Endothelial cell (in vitro differentiated cells): ENCODE measurements at places on chromosomes 1 and 21. TPM values are rescaled to one million over a fixed set of nuclear protein-coding genes. Genes with fewer than 3 reads are reported as not detected.

The TRAF3IP3 gene
- total RNA-seq = not detected

The WNT2B gene
- total RNA-seq = 1.3 TPM

The RYR2 gene
- 5.4 TPM for total RNA-seq

The LCE1E gene
- total RNA-seq = not detected

The OR10J1 gene
- not detected for total RNA-seq

The CCDC17 gene
- total RNA-seq = 3.9 TPM

The ZSWIM5 gene
- total RNA-seq = 6.6 TPM

The KLHL20 gene
- total RNA-seq = 32.8 TPM

The LYPD8 gene
- not detected for total RNA-seq

The TSPAN2 gene
- total RNA-seq = 57.9 TPM

The PALMD gene
- total RNA-seq = 1.9 TPM

The HSD3B2 gene
- not detected for total RNA-seq

The LDLRAD1 gene
- not detected for total RNA-seq

The MMP23B gene
- 26.7 TPM for total RNA-seq

The C8A gene
- total RNA-seq = not detected

The S1PR1 gene
- total RNA-seq = 79.1 TPM

The GRIK1 gene
- not detected for total RNA-seq

The HES2 gene
- total RNA-seq = 0.10 TPM

The UCHL5 gene
- 24.9 TPM for total RNA-seq

The HLX gene
- 1.4 TPM for total RNA-seq

The CD1E gene
- total RNA-seq = not detected

The TMEM240 gene
- total RNA-seq = 6.6 TPM

The CDC42BPA gene
- 41.4 TPM for total RNA-seq

The KIF26B gene
- total RNA-seq = 3.4 TPM

The CYP4B1 gene
- total RNA-seq = not detected

The AJAP1 gene
- total RNA-seq = 0.21 TPM

The PROK1 gene
- not detected for total RNA-seq

The FRRS1 gene
- 4.1 TPM for total RNA-seq

The OR2AK2 gene
- not detected for total RNA-seq

The MCOLN2 gene
- 0.64 TPM for total RNA-seq

The HCRTR1 gene
- not detected for total RNA-seq

The AADACL4 gene
- not detected for total RNA-seq

The AGO1 gene
- total RNA-seq = 41.1 TPM

The SNX7 gene
- total RNA-seq = 46.0 TPM

The AMY1B gene
- total RNA-seq = not detected

The ILDR2 gene
- 1.2 TPM for total RNA-seq

The CREG1 gene
- total RNA-seq = 22.2 TPM
